ENCODE measurements at places on chromosomes 13 and 19. TPM values are rescaled to one million over a fixed set of nuclear protein-coding genes. Genes with fewer than 3 reads are reported as not detected.

- no peak for DNase-seq
These were observed 2463.1 kb downstream of the PCDH9 start for GRCh38 chr13:64767054-64767453.

- no peak for DNase-seq
These were observed 309.6 kb downstream of the SHISA2 start for GRCh38 chr13:25742220-25742619.

DNA sequence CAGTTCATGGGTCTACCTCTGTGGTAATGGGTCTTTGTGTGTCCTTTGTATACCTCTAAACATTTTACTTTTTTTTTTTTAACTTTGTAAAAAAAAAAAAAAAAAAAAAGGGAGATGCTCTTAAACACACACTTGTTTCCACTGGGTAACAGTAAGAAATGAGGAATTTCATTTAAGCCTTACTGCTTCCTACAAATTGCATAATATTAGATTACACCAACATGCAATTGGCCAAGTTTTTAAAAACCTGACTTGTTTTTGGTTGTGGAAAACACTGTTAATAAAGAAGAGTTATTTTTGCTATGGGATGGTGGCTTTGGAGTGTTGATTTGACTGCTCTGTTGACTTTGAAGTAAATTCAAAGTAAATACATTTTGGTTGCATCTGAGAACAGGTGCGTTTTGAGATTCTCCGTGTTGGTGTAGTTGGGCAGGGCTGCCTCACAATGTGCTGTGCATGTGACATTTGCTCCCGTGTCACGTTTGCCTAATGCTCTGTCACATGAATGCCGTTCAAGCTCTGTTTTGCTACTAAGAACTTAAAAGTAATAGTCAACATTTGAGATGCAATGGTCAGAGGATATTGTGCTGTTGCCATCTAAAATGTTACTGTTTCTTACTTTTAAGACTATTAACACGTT, 202.4 kb downstream of the LMO7 start:
- no peak for DNase-seq

Gene PRTN3
- total RNA-seq: not detected

DNA sequence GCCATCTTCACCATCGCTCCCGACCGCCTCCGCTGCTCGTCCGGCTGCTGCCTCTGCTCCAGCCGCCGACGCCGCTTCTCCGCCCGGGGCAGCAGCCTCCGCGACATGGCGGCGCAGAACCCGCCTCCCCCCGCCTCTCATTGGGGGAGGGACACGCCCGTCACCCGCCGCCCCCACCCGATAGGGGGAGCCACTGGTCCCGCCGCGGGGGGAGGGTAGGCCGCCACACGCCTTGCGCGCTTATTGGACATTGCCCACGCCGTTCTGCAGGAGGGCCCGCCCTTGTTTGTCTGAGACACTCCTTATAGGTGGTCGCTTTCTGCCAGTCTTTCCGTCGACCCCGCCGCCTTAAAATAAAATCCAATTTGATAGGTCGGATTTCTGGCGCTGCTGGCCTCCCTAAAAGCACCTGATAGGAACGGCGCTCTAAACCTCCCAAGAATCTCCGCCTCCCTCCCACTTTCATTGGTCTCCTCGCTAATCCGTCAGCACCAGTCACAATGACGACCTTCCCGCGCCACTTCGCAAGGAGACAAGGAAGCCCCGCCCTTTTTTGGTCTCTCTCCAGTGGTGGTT, at the start of gene HNRNPL:
HNRNPL (minus strand) TSS at position 127 of the 576 bp plus-strand sequence; CDS start at position 107, 20 bp downstream.
- DNase-seq: peak; percentile 99

Gene LILRA1
- not detected for total RNA-seq

DNA sequence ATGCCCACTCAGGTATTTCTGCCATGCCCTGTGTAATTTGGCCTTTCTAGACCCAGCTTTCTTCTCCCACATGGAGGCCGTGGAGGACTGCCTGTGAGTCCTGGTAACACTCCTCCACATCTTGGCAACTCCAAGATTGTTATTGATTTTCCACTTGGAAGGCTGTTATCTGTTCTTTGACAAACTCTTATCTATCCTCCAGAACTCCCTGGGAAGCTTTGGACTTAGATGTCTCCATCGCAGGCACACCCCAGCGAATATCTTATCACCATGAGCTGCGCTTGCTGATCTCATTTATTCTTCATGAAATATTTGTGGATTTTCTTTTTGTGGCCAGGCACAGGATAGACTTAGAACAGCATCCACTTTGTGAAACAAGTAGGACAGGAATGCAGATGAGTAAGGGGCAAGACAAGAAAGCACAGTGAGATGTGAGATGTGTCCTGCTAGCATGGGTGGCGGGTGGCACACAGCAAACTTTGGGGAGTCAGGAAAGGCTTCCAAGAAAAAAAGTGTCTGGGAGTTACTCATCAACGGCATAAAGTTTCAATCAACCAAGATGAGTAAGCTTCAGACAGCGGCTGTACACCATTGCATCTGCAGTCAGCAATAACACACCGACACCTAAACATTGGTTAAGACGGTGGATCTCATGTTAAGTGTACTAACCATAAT, 84.5 kb upstream of the IRS2 start:
- no peak for DNase-seq

Gene KISS1R
- total RNA-seq: 3.3 TPM

- no peak for DNase-seq
These were observed 135.6 kb downstream of the PRR20E start for GRCh38 chr13:57302604-57303003.

GRCh38 chr19:7489609-7490044, 792 bp upstream of the PEX11G start:
- DNase-seq: no peak

Gene ZAR1L
- total RNA-seq: not detected

DNA sequence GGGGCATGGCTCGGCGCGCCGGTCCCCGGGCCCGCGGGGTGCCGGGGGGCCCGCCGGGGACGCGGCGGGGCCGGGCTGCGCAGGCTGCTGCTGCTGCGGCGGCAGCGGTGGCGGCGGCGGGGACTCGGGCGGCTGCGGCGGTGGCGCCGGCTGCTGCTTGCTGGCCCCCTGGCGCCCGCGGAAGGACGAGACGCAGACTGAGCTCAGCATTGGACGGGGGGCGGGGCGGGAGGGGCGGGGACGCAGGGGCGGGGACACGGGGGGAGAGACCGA, 368 bp downstream of the KCNC3 start:
- DNase-seq: no peak

Gene S1PR4
- 24.5 TPM for total RNA-seq

Gene HCST
- 37.1 TPM for total RNA-seq

- DNase-seq: peak; percentile 53
These were observed 4.8 kb upstream of the TM9SF2 start for GRCh38 chr13:99496184-99497142.

DNA sequence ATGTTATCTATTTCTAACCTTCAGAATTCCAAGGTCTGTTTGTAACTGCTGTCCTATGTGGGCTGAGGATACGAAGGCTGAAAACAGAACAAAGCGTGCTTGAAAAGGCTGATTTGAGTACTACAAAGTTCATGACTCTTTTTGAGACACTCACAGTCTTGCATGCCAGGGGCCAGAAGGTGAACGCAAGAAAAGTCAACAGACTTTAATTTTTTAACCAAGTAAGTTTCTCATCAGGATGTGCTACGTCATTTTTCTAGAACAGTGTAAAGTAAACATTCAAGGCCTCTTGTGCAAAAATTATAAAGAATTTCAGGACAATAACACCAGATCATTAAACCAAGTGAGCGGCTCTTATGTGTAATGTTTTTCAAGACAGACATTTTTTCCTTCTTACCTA, 163.5 kb downstream of the COG6 start:
- no peak for DNase-seq

Gene SAMD4B
- 72.6 TPM for total RNA-seq

Measured in activated T-cell treated with anti-CD3 and anti-CD28 coated beads, Interleukin-2, amount 50 U/mL, for 4 hours (primary cell).